G401 (cell line): ENCODE measurements at places on chromosomes 16 and 17. TPM values are rescaled to one million over a fixed set of nuclear protein-coding genes. Genes with fewer than 3 reads are reported as not detected.

- no peak for DNase-seq
Observed at GRCh38 chr17:48603959-48604769, 622 bp downstream of the HOXB6 start.

DNA sequence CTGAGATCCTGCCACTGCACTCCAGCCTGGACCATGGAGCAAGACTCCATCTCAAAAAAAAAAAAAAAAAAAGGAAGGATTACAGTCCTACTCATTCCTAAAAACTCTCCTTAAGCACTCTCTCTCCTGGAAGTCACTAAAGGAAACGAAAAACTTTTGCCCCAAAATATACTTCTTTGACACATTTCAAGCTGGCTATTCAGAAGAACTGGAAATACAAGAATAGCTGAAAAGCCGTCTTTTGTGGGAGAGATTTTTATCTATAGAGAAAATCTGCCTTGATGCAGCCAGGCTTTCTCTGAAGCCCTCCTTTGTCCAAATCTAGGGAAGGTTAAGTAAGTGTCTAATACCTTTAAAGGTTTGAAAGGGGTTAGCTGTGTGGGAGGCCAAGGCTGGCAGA lies 16.9 kb upstream of the MARVELD3 start:
- no peak for DNase-seq

DNA sequence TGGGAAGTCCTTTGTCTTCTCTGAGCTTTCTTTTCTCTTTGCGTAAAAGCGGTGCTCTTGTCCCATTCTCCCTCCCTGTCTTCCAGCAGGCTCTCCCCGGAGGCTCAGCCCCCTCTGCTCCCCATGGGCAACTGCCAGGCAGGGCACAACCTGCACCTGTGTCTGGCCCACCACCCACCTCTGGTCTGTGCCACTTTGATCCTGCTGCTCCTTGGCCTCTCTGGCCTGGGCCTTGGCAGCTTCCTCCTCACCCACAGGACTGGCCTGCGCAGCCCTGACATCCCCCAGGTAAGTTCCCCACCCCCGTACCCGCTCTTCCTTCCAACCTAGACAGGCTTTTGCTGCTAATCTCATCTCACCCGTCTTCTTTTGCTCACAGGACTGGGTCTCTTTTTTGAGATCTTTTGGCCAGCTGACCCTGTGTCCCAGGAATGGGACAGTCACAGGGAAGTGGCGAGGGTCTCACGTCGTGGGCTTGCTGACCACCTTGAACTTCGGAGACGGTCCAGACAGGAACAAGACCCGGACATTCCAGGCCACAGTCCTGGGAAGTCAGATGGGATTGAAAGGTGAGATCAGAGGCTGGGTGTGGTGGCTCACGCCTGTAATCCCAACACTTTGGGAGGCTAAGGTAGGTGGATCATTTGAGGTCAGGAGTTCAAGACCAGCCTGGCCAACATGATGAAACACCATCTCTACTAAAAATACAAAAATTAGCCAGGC lies 1.3 kb downstream of the TMEM219 start:
- DNase-seq, result no peak

DNA sequence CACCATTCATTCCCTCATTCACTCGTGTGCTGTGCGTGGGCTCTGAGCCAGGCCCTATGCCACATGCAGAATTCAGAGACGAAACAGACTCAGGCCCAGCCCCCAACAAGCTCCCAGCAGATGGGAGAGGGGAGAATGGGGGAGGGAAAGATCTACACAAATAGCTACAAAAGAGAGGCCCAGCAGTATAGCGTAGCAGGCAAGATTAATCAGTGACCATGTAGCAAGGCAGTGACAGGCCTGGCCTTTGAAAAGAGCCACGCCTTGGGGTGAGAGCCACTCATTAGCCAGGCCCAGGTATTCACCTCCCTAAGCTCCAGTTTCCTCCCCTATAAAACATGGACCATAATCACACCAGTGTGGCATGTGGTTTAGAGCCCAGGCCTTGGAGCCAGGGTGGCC lies 16.4 kb upstream of the KRT19 start:
- no peak for DNase-seq

- DNase-seq, result no peak
Observed at GRCh38 chr17:56902348-56902747, 11.5 kb downstream of the TRIM25 start.

- peak; percentile 89 for DNase-seq
Observed at GRCh38 chr16:48687421-48688038, 77.5 kb upstream of the N4BP1 start.

- DNase-seq, result no peak
Observed at GRCh38 chr16:27625050-27625697, 75.2 kb downstream of the KATNIP start.

- no peak for DNase-seq
Observed at GRCh38 chr17:75396796-75397195, 8.7 kb downstream of the GRB2 start.

- no peak for DNase-seq
Observed at GRCh38 chr16:31082368-31083045, 6.2 kb downstream of the PRSS53 start.

DNA sequence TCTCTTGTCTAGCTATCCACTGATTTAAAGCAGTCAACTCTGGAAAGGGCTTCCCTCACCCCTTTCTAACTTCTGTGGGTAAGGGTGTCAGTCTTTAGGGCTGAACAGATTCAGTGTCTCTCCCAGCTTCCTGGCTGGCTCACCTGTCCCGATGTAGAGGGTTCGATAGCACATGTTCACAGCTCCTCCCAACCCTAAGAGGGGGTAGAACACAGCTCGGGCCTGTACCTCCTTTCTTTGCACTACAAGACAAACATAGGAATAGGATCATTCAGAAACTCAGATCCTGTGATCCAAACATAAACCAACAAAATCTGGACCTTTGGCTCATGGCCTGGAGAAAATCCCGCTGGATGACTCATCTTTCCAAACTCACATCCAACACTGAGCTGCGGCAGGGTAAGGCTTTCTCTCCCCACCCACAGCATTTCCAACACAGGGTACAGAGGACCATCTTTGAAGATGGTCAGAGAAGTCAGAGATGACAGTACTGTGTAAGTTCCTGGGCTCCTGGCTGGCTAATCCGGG lies 5.8 kb upstream of the DHRS13 start:
- no peak for DNase-seq

The OTOP2 gene
- not detected in 2 replicates for total RNA-seq

The KAT8 gene
- total RNA-seq, result 86.9 and 88.7 TPM in 2 replicates

The HBA1 gene
- total RNA-seq, result not detected in 2 replicates

The KIF2B gene
- total RNA-seq, result not detected in 2 replicates

The OTOA gene
- 0.10 and 0.74 TPM in 2 replicates for total RNA-seq
